Fibroblast of gingiva (primary cell): ENCODE measurements at places on chromosomes 5 and 9.

GRCh38 chr5:94544031-94544650 lies 74.3 kb downstream of the KIAA0825 start:
- peak; percentile 2 for DNase-seq

- no peak for DNase-seq
These were observed 25.3 kb upstream of the ZNF608 start for GRCh38 chr5:124771761-124772160.

DNA sequence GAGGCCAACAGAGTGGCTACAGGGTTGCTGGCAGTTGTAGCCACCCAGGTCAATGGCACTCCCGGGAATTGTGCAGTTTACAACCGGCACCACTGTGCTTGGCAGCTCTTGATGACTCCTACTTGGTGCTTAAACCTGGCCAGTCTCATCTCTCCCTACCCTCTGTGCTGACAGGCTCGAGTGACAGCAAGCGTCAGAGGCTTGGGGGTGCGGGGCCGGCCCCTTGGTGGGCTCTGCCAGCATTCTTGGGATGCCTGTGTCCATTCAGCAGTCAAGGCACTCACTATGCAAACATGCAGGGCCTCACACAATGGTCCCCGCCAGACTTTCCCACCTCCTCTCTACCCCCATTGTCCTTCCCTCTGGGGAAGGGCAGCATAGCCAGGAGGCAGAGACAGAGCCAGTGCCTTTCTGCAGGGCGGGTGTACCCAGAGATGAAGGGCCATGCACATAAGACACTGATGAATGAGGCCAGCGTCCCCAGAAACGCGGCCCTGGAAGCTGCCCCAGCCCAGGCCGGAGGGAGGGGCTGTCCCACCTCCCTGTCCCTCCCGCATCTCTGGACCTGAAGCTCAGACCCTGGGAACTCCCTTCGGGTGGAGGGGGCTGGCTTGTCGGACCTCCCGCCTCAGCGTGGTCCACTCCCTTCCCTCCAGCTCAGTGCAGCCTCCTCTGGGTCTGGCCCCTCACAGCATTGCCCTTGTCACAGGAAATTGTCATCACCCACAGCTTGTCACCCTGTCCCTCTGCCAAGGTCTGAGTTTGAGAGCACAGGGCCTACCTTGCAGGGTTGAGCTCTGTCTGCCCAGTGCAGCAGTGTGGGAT lies 26.4 kb upstream of the NOTCH1 start:
- DNase-seq: no peak

- no peak for DNase-seq
These were observed 429.5 kb downstream of the EBF1 start for GRCh38 chr5:158670201-158670600.

GRCh38 chr5:57635146-57635777 lies 152.7 kb upstream of the ACTBL2 start:
- DNase-seq: no peak

DNA sequence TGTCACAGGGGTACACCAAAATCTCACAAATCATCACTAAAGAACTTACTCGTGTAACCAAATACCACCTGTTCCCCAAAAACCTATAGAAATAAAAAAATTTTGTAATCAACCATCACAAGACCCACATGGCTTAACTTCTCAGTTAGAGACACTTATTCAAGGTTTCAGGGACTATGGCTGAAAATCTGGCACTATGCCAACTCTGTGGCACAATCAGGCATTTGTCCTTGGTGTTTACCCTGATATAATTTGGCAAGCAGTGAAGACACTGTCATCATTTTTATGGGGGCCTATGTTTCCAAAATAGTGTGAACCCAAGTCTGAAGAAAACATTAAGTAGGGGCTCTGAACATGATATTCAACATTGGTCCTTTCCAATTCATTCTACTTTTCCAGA lies 59.0 kb downstream of the ZNF622 start:
- DNase-seq: no peak

DNA sequence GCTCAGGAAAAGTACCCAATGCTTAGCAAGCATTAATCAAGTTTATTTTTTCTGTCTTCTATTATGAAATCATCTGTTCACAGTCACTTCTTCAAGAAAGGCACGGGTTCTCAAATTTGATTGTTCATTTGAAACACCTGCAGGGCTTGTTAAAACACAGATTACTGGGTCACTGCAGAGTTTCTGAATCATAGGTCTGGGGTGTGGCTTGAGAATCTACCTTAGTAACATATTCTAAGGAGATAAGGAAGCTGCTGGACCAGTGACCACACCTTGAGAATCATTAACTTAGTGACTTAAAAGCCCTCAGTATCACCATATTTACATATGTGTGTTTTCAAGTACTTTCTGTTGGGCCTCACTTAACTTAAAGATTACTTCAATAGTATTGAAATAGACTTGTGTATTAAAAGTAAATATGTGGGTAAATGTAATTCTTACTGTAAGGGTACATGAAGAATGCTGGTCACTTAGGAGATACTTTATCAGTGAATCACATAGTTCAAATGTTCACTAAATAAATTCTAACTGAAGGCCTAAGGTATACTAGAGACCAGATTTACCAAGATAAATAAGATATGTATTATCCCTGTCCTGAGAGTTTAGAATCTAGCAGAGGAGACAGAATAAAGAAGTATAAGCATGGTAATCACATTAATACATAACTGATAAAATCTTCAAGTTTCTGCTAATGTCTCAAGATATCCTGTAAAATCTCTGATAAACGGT lies 1342.1 kb upstream of the C9orf72 start:
- no peak for DNase-seq

GRCh38 chr9:72169178-72169577 lies 19.9 kb downstream of the GDA start:
- DNase-seq: no peak
